Sciatic nerve (tissue), 2 donors: ENCODE measurements at places on chromosomes 1 and 21.

- DNase-seq: no peak
Observed at GRCh38 chr1:212625781-212626450, 17.4 kb downstream of the ATF3 start.

- no peak for DNase-seq
Observed at GRCh38 chr1:20753589-20753988, 21.1 kb upstream of the SH2D5 start.

DNA sequence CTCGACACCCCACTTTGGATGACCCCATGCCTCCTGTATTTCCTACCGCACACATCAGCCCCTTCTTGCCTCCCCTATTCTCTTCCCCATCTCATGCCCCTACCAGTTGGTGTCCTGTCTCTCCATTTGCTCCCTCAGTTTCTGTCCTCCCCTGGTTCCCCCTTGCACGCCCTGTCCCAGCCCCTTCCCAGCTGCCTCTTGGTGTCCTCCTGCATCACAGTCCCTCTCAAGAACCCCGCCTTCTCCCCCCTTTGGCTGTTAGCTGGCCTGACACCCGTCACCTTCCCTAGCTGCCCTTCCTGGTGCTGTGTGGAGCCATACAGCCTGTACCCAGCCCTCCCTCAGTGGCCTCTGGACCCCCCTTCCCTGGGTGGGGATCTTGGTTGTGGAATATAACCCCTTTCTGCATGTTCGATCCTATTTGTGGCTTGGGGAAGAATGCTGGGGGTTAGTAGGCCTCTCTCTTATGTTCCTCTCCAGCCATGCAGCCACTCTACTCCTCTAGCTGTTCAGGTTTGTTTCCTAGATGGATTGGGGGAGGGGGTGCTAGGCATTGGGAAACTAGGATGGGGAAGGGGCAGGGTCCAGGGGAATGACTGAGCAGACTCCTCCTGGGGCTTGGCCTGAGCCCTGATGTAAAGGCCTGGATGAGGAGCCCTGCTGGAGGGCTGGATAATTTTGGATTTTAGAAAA lies 41.4 kb upstream of the NFASC start:
- DNase-seq: no peak

DNA sequence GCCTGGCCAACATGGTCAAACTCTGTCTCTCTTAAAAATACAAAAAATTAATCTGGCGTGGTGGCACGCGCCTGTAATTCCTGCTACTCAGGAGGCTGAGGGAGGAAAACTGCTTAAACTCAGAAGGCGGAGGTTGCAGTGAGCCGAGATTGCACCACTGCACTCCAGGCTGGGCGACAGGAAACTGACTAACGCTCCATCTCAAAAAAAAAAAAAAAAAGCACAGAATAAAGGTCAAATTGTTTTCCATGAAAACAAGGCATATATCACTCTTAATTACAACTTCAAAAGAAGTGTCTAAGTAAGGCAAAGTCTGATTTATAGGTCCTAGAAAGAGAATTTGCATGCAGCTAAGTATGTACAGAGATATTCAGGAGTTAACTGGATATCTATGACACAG lies 25.6 kb downstream of the EYA3 start:
- no peak for DNase-seq

DNA sequence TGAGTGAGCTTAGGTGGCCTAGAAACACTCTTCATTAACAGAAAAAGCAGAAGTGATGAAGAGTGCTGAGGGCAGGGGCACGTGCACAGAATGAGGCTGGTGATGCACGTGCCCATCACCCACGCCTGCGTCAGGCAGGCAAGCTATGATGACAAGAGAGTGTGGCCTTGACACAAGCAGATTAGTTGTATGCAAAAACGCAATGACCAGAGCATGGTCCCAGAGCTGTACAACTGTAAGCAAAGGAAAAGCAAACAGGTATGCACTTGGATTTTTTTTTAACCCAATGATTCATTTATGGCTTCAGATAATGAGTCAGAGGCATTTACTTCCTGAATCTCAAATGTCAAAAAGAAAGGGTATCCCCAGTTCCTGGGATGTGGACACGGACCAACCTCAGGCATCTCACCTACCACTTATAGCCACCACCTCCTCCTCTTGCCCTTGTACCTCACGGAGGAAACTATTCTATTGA lies 9.1 kb upstream of the TMEM61 start:
- DNase-seq: no peak

- no peak for DNase-seq
Observed at GRCh38 chr1:31866450-31867032, 50.7 kb upstream of the SPOCD1 start.

- DNase-seq: no peak
Observed at GRCh38 chr1:193338194-193338593, 151.8 kb upstream of the B3GALT2 start.

- DNase-seq: no peak
Observed at GRCh38 chr1:214525535-214526019, 25.8 kb downstream of the PTPN14 start.

- DNase-seq: no peak
Observed at GRCh38 chr1:52739699-52740467, 13.6 kb downstream of the ZYG11B start.

- no peak for DNase-seq
Observed at GRCh38 chr1:213183036-213183672, 132.1 kb downstream of the RPS6KC1 start.

DNA sequence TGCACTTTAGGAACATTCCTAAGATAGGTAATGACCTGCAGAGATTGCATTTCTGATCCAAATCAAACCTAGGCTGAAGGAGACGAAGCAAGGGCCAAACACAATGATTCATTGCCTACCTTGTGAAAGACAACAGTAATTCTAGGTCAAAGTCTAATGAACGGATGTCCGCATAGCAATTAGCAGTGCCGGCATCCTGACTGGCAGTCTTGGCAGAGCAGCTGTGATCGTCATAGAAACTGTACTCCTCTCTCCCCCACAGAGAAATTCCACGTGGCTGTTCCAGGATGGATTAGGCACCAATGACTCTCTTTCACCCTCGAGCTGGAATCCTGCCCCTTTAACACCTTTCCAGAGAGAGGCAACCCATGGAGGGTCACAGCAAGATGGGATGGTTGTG lies 28.9 kb upstream of the VAV3 start:
- DNase-seq: no peak

GRCh38 chr21:33618407-33618806 lies 23.1 kb downstream of the CRYZL1 start:
- no peak for DNase-seq

DNA sequence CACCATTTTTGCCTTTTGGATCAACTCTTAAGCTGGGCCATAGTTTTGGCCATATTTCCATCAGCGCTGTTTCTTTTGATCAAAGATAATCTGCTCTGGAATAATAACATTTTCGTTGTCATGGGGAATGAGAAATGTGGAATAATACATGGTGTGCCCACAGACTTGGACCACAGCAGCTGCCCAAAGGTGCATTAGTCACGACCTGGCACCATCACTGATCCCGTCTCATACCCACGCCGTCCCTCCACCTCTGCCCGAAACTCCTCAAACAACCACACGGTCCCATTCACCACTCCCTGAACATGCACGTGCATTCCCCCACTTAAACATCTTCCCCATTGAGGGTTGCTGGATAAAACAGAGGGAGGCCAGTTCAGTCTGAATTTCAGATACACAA lies 76.9 kb downstream of the SLC66A1 start:
- DNase-seq: no peak

GRCh38 chr1:14598498-14599182 lies at the start of gene KAZN:
KAZN (plus strand) TSS chr1:14598685.
- DNase-seq: no peak

- no peak for DNase-seq
Observed at GRCh38 chr1:160859166-160859565, 3.5 kb downstream of the CD244 start.

DNA sequence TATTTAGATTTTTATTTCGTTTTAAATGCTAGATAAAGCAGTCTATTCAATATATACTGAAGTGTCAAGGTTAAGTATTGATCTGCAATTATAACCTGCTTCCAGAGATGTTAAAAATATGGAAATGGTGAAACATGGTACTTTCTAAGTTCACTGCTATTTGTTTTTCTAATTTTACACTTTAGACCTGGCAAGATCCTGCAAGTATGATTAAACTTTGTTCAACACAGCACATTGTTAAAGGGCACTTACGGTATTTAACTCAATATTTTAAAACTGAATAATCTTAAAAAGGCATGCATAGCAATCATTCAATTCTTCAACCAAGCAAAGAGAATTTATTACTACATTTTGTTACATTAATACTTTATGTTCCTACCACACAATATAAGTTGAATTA lies 35.7 kb upstream of the ZZZ3 start:
- DNase-seq: no peak

DNA sequence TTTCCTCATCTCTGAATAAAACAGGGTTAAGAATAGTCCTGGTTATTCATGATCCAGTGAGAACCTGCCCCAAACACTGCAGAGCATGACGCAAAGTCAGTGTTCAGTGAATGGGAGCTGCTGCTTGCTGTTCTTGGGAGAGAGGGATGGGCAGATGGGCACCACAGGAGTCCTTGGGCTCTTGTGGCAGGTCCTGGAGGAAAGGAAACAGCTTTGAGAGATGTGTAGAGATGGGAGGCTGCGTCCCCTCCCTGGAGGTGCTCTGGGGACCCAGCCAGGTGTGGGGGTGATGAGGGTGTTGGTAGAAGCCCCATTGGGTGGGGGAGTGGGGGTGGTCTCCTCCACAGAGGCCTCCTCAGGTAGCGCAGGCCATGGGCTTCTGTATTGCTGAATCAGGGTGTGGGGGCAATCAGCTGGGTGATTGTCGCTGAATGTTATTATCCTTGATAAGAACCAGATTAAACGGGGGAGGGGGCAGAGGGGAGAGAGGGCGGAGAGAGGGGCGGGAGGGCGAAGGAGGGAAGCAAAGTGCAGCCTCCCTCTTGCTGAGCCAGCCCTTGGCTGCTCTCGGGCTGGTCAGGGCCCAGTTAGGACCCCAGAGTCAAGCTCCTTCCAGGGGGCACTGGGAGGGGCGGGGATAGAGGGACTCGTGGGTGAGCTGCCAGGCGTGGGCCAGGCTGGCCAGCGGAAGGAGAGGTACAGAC lies 22.9 kb upstream of the CASZ1 start:
- DNase-seq: no peak

- DNase-seq: no peak
Observed at GRCh38 chr1:226990133-226990716, 50.1 kb downstream of the COQ8A start.

DNA sequence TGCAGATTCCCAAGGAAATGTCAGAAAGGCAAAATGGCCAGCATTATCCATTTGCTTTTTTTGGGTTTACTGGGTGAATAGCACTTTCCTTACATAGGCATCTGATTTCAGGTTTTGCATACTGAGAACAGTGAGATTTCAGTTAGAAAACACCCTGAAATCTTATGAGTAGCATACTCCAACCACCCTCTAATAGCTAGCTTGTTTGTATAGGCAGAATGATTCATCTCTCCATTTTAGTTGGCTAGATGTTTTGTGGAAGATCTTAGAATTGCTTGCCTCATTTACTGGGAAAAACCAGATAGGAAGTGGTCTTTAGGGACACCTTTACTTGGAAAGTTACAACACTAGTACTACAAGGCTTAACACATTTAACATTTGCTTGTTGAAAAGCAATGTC lies 10.4 kb downstream of the KYAT3 start:
- DNase-seq: no peak

GRCh38 chr1:230816018-230816417 lies 52.3 kb downstream of the C1orf198 start:
- no peak for DNase-seq

GRCh38 chr1:228087771-228088251 lies 5.3 kb downstream of the ARF1 start:
- no peak for DNase-seq

DNA sequence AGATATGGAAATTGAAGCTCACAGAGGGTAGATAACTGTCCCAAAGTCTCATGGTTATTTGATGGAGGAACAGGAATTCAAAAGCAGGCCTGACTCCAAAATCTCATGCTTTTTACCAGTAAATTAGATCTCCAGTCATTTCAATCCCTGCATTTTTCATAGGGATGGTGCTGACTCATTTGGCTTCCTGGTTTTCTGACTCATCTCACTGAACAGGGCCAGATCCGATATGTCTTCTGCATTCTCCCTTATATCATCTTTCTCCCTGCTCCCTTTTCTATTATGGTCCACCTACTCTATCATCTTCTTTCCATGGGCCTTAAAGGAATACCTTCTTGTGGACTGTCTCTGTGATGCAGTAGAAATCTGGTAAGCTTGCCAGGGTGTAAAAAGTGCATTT lies 187.2 kb downstream of the FGGY start:
- DNase-seq: no peak

GRCh38 chr1:19460535-19461219 lies 24.7 kb downstream of the CAPZB start:
- DNase-seq: no peak

- DNase-seq: no peak
Observed at GRCh38 chr1:208247696-208248095, 3.5 kb upstream of the PLXNA2 start.

- DNase-seq: no peak
Observed at GRCh38 chr1:23524716-23525401, 6.2 kb downstream of the E2F2 start.

DNA sequence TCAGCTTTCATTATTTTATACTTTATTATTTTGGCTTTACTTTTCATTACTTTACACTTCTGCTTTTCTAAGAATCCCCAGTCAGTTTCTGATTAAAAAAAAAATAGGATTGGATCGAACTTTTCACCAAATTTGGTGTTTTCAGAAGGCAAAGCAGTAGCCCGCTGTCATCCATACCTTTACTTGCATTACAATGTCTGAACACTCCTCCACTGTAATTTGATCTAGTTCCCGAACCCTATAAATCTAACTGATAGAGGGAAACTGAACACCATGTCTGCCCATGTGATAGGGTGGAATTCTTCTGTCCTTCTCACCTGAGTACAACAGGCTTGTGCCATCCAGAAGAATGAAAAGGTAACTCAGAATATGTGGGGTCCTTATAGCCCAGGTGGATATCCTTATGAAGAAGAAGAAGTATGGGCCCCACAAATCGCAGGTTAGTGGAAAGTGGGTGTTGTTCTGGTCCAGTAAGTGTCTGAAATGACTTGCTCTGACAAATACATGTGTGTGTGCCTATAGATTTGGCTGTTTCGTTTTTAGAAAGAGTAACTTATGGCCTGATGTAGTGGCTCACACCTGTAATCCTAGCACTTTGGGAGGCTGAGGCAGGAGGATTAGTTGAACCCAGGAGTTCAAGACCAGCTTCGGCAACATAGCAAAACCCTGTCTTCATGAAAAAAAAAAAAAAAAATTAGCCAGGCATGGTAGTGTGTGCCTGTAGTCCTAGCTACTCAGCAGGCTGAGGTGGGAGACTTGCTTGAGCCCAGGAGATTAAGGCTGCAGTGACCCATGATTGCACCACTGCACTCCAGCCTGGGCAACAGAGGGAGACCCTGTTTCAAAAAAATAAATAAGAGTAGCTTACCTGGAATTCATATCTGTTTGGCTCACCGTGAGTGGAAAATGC lies 26.6 kb upstream of the CDC14A start:
- DNase-seq: no peak

DNA sequence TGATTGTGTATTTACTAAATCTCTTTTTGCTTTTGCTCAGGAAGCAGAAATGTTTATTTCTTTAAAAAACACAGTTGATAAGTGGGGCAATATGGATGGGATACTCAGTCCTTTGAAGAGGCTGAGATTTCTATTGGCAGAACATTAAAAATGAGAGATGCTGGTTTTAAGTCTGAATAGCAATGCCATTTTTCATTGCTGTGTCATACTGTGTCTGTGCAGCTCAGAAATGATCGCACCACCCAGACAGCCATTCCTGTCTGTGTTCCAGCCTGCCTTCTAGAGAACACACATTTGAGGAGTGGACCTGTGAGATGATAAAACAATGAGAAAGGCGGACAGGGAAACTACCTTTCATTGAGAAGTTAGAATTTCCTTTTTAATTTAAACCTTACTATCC lies 231.2 kb upstream of the USP24 start:
- DNase-seq: no peak

- no peak for DNase-seq
Observed at GRCh38 chr1:88035578-88035977, 648.5 kb upstream of the PKN2 start.
